Right atrium auricular region (tissue), 2 donors: ENCODE measurements at places on chromosomes 11 and 22.
A peak's percentile ranks its signal among the peaks of the same experiment; 100 is the strongest.

DNA sequence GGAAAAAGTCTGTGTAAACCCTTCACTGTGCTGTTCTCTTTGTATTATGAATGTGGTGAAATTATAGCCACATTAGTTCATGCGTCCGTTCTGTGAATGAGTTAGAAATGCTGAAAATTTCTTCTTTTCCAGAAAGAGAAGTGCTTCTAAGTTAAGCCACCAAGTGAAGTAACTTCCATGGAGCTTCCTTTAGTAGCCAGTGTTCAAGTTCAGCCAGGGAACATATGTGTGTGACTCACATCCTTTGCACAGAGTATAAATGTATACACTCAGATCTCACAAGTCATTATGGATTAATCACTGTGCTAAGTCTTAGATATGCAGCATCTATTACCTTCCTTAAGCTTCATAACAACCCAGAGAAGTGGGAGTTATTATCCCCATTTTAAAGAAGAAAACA is 3.1 kb upstream of the MMP8 start:
- no peak for DNase-seq

DNA sequence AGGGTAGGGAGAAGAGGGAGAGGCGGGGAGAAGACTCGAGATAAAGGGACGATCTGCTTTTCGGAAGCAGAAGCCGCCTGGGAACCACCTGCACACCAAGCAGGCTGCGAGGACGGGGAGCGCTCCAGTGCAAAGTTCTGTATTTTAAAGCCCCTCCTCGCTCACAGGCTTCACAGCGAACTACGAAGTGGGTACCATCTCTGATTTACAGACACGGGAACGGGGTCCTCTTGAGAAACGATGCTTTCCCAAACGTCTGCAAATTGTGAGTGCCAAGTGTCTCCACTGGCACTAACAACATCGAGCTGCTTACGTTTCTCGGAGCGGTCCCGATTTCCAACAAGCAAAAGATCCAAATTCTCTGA is 700 bp upstream of the STX3 start:
- no peak for DNase-seq

DNA sequence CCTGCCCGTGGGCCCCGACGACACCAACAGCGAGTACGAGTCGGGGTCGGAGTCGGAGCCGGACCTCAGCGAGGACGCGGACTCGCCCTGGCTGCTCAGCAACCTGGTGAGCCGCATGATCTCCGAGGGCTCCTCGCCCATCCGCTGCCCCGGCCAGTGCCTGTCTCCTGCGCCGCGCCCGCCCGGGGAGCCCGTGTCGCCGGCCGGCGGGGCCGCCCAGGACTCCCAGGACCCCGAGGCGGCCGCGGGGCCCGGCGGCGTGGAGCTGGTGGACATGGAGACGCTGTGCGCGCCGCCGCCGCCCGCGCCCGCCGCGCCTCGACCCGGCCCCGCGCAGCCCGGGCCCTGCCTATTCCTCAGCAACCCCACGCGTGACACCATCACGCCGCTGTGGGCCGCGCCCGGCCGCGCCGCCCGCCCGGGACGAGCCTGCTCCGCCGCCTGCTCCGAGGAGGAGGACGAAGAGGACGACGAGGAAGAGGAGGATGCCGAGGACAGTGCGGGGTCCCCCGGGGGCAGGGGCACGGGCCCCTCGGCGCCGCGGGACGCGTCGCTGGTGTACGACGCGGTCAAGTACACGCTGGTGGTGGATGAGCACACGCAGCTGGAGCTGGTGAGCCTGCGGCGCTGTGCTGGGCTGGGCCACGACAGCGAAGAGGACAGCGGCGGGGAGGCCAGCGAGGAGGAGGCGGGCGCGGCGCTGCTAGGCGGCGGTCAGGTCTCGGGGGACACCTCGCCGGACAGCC is 3.8 kb downstream of the MAPK8IP2 start:
- no peak for DNase-seq

- DNase-seq = no peak
These were observed 386.3 kb downstream of the ETS1 start for GRCh38 chr11:128201009-128201408.

DNA sequence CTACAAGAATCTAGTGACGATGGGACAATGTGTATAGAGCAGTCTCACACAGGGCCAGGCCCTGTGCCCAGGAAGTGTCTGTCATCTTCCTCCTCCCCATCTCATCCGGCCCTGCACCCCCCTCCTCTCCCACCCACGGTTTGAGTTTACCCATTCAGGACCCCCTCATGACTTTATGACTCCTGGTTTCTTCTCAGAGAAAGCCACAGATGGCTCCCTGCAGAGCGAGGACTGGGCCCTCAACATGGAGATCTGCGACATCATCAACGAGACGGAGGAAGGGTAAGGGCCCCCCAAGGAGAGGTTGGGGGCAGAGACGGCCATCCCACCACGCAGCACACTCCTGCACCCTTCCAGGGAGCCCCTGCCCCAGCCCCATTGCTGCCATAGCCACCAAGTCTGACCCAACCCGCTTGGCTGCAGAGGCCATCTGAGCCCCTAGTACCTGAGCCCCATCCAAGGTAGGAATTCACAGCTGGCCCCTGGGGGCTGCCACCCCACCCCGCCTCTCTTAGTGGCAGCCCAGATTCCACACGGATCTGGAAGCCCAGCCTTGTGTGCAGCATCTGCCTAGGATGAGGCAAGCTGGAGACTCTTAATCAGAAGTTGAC is 18.1 kb downstream of the TOM1 start:
- DNase-seq = no peak

DNA sequence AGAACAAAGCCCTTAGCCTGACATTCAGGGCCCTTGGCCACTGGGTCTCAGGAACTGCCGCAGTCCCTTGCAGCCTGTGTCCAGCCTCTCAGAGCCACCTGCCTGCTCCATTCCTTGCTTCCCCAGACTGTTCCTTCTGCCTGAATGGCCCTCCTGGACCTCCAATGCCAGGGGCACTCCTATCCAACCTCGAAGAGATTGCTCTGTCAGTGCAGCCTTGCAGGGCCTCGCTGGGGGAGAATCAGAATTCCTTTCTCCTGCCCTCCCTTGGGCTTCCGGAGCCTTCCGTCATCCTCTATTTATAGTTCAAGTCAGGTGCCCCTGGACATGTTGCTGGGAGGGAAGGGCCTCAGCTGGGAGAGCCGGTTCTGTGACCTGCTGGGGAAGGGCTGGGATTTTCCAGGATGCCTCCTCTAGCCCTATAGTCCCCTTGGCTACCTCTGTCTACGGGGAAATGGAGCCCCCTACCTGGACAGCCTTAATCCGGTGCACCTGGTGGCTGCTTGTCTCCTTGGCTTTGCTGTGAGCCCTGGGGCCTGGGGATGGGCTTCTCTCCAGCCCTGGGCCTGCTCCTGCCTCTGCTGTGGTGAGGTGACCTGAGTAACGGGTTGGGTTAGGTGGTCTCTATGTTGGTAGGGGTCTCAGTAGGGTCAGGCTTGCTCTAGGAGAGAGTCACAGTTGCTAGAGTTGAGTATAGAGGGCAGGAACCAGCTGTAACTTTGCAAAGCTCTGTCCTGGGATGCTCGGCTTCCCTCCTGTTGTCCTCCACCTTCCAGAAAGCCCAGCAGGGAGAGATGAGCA is 45.9 kb upstream of the SYT7 start:
- no peak for DNase-seq

DNA sequence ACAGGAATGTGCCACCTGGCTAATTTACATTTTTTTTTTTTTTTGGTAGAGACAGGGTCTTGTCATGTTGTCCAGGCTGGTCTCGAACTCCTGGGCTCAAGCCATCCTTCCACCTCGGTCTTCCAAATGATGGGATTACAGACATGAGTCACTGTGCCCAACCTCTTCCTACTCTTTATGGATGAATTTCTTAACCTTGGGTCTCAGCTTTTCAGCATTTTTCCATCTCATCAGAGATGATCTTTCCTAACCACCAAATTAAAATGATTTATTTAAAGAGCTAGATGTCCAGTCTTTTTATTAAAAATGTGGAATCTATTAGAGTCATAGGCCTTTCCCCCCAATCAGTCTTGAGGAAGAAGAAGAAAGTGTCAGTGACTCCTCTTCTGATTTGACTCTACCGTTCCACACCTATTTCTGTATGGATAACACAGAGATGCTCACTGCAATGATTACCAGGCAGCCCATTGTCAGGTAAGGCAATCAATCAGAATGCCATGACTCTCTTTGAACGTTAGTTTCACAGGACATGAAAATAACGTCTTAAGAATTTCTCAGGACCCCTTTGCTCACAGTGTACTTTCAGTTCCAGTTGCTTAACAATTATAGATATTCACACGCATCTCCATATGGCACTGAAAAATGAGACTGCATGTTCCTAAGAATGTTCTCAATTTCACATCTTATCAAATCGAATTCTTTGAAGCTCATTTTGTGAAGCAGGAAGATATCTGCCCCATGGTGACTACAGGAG is 51.0 kb downstream of the MIAT start:
- no peak for DNase-seq

DNA sequence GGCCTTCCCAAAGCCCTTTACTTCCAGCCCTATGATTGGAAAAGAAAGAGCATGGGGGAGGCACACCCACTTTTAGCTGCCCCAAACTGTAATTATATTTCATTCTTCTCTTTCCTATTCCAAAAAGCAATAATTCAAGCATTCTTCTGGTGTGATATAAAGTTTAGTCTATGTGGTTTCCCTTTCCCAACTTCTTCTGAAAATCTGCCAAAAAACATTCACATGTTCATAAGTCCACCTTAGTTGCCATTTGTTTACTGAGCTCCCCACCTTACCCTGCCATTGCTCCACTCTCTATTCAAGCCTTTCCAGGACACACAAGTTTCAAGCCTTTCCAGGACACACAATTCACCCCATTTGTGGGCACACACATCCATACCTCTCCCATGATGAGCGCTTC is 111.6 kb upstream of the BMAL1 start:
- DNase-seq = no peak

DNA sequence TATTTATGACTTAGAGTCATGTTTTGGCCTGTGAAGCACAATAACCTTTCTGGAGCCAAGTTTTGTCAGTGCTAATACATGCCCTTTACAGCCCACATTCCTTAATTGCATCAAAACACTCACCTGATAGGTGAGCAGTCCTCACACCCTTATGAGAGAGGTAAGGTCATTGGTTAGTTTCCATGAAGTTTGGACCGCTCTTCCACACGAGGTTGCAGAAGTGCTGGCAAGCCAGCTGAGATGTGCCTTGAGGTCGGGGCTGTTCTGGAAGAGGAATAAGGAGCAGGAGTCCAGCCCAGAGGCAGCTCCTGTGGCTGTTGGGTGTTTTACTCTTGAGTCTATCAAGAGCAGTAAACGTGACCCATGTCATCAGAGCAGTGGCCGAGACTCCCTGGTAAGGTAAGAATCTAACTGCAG is 76.3 kb downstream of the CYB5R2 start:
- DNase-seq = no peak

DNA sequence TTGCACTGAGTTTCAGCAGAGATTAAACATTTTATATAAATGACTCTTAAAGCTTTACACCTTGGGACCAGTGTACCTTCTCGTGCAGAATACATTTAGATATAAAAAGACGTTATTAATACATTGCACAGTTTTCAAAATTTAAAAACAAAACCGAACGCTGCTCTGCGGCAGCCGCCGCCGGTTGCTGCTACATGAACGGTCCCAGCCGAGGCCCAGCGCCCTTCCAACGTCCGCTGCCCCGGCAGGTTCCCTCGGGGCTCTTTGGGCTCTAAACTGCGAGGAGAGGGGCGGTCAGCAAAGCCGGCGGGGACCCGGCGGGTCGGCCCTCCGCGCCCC is 2.0 kb downstream of the CDKN1C start:
- DNase-seq = no peak

- no peak for DNase-seq
These were observed 16.5 kb upstream of the SHISAL1 start for GRCh38 chr22:44329179-44329796.

DNA sequence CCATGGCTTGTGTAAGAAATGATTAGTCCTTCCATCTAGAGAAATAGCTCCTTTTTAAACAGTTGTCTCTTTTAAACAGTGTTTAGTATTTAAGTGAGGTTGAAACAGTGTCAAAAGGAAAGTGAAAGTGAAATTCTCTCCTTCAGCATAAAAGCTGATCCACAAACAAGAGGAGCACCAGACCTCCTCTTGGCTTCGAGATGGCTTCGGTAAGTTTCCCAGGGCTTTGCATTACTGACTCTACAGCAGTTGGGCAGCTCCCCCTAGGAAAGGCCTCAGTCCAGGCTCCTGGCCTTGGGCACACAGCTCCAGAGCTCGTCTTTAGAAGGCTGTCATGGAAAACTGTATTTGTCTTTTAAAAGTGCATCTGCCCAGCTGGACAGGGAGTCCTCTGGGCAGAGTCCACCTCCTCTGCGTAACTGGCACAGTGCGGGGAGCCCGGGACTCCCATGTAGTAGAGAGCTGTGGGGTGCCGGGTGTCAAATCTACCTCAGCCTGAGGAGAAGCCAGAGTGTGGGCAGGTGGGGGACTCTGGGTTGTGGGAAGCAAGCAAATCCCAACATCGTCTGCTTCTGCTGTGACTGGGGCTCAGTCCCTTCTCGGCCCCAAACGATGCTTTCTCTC is at the start of gene PLAAT4:
Gene PLAAT4 (plus strand): TSS at position 140 of the 624 bp plus-strand sequence. CDS start 61 bp downstream, at position 201.
- DNase-seq = peak; percentile 61

- DNase-seq = peak; percentile 13
These were observed 144.0 kb downstream of the MPPED1 start for GRCh38 chr22:43555561-43556515.

GRCh38 chr11:104161751-104162450 is 2.0 kb downstream of the PDGFD start:
- DNase-seq = no peak

GRCh38 chr11:12199231-12199948 is 89.0 kb downstream of the MICAL2 start:
- DNase-seq = no peak

DNA sequence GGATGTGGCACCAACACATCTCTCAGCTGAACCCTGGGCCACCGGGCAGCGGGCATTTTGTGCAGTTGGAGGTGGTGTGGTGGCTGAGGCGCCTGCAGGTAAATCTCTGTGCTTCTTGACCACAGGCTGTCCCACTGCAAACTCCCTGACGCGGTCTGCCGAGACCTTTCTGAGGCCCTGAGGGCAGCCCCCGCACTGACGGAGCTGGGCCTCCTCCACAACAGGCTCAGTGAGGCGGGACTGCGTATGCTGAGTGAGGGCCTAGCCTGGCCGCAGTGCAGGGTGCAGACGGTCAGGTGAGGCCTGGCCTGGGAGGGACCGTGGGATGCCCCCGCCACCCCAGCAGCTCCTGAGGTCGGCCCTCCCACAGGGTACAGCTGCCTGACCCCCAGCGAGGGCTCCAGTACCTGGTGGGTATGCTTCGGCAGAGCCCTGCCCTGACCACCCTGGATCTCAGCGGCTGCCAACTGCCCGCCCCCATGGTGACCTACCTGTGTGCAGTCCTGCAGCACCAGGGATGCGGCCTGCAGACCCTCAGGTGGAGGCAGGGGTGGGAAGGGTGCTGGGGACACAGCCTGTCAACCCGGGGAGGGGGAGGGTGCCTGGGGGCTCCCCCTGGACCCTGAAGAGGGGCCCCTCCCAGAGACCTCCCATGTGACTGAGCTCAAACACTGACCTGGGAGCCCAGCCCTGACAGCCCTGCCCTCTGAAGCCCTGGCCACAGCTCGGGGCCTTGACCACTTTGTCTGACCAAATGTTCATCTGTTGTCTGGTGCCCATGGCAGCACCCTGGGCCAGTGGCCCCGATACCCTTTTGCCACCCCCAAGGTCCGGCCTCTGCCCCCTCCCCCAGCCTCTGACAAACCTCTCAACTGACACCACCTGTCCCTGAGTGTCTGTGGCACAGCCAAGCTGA is 4.6 kb upstream of the PGGHG start:
- no peak for DNase-seq

- no peak for DNase-seq
These were observed 51.4 kb downstream of the ADAMTS15 start for GRCh38 chr11:130499828-130500227.

- DNase-seq = no peak
These were observed 22.2 kb downstream of the HPS5 start for GRCh38 chr11:18299721-18300120.
